ENCODE measurements at places on chromosomes 6 and 20.

GRCh38 chr6:101397199-101397598 is 3.7 kb downstream of the GRIK2 start:
- DNase-seq = no peak

GRCh38 chr20:43752051-43752360 is 25.2 kb upstream of the GTSF1L start:
- DNase-seq = no peak

- no peak for DNase-seq
Observed at GRCh38 chr6:137216106-137216505, 3.1 kb downstream of the IFNGR1 start.

- no peak for DNase-seq
Observed at GRCh38 chr20:8330319-8330784, 198.3 kb downstream of the PLCB1 start.

DNA sequence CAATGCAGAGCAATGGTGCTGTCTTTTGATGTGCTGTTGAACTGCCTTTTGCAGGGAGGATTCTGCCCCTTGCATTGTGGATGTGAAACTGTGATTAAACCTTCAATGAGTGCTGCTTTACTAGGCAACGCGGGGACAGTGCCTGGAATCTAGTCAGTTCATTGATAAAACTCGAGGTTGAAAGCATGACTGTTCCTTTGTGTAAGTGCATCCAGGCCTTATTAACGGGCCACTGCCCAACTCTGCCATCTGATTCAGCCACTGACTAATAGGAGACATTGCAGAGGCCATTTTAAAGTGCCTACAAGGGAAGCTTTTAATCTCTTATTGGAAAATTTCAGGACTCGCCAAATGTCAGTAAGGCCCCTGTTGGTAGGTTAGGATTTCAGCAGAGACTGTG is 49.3 kb downstream of the SLC35F1 start:
- no peak for DNase-seq

DNA sequence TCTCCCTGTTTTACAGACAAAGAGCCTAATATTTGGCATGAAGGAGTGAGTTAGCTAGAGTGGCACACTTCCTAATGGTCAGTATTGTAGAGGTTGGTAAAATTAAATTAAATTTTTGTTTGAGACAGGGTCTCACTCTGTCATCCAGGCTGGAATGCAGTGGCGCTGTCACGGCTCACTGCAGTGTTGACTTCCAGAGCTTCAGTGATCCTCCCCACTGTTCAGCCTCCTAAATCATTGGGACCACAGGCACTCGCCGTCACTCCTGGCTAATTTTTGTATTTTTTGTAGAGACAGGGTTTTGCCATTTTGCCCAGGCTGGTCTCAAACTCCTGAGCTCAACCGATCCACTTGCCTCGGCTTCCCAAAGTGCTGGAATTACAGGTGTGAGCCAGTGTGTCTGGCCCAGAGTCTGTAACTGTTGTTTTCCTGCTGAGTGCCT is 70.9 kb downstream of the SCAND1 start:
- no peak for DNase-seq

- DNase-seq = no peak
Observed at GRCh38 chr6:163814494-163815364, 400.2 kb downstream of the QKI start.

DNA sequence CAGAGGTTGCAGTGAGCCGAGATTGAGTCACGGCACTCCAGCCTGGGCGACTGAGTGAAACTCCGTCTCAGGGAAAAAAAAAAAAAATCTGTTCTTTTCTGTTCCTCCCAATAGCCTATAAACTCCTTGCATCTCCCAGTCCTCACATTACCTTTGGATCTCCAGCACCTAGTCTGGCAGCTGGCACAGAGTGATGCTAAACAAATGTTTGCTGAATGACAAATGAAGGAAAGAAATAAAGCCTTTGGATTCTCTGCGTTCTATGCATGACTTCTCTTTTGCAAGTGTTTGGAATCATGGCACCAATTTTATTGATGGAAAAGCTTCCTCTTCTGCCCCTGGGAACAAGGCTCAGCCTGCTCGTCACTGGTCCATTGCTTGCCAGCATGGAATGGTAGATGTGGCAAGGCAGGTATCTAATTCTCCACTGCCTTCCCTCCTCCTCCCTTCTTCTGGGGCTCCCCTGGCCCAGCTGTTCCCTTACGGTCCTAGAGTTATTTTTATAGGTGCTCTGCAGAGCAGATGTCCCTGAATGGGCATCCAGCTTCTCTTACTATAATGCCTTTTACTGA is 53.6 kb upstream of the FYN start:
- no peak for DNase-seq

GRCh38 chr6:84728602-84729001 is 35.8 kb downstream of the TBX18 start:
- DNase-seq = no peak

GRCh38 chr20:13700761-13701160 is 62.0 kb upstream of the TASP1 start:
- no peak for DNase-seq

- DNase-seq = no peak
Observed at GRCh38 chr6:89385156-89385667, 26.9 kb downstream of the RRAGD start.

DNA sequence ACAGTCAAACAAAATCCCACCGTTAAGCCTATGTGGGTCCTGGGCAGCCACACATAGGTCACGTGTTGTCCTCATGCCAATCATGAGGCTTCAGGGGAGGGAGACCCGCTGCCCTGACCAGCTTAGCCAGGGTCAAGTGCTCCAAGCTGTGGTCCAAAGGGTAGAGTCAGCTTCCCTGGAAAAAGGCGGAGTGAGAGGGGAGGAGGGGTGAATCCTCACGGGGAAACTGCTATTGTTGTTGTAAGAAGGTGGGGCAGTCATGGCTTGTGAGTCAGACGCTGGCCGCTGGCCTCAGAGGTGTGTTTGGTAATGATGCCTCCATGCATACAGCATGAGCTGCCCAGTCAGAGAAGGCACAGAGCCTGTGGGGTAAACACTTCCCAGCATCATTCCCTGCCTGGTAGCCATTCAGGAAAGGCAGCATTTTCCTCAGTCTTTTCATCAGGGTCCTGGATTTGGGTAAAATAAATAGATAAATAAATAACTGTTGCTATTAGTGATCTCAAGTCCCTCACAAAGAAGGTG is 8.7 kb downstream of the CST3 start:
- no peak for DNase-seq

DNA sequence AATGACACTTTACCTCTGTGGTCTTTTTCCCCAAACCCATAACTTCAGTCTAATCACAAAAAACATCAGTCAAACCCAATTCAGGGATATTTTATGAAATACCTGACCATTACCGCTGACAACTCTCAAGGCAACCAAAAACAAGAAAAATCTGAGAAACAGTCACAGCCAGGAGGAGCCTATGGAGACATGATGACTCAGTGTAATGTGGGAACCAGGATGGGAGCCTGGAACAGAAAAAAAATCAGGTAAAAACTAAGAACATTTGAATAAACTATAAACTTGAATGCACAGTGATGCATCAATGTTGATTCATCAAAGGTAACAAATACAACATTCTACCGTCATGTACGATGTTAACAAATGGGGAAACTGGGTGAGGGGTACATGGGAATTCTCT is 84.1 kb upstream of the TSHZ2 start:
- DNase-seq = no peak

DNA sequence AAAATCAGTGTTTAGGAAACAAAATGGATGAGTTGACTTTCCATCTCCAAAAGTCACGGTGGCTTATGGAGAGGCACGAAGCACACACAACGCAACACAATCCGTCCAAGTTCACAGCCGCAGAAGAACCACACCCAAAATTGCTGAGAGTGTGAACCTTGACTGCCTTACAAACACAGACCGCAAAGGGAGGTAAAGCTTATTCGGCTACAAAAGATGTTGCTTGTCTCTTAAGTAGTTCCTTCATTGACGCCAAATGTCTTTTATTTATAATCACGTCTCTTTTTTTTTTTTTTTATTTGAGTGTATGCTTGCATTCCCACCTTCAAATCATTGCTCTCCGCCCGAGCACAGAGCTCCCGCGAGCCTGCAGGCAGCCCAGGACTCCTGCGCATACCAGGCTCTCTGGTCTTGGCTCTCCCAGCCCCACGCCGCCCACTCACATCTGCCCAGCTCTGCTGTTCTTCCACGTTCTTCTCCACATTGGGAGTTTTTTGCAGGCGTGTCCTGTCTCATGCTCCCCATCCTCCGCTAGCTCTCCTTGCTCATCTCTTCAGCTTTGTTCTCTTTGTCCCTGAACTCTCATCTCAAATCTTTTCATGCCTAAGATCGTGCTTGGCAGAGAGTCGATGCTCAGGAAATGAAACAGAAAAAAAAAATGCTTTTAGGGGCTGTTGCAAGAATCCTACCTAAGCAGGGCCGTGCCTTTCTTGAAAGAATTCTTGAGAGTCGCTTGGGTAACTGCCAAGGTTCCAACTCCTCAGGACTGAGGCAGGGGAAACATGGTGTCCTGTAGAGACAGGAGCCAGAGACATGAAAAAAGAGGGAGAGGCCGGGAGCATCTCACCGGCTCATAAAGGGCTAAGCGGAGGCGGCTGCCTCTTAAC is 25.8 kb downstream of the LY86 start:
- no peak for DNase-seq

DNA sequence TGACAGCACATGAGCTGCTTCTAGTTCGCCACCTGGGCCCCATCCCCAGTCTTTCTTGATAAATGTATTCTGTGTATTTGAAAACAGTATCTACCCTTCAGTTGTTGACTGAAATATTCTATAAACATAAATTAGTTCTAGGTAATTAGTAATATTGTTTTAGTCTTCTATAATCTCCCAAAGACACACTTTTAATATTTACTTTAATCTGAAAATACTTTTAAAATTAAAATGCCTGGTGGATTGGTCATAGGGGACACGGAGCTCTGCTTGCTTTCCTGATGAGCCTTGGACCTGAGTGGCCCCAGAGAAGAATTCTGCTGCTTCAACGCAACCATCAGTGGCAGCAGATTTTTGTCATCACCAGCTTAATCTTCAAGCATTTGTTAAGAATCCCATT is 234.5 kb downstream of the THBS2 start:
- no peak for DNase-seq

DNA sequence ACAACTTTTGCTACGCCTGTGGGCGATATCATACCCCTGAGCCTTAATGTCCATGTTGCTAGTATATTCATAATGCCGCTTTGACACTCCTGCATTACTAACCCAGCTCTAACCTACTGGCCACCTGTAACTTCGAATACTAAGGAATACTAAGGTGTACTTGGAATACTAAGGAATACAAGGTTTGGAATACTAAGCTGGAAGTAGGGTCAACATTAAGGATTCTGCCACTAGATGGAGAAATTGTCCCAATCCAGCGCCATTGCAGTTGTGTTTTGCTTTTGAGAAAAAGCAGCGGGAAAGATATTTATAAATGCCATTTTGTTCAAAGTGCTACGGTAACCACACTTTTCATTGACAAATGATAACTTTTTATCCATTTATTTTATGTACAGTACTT is 10.7 kb downstream of the TBXT start:
- no peak for DNase-seq

DNA sequence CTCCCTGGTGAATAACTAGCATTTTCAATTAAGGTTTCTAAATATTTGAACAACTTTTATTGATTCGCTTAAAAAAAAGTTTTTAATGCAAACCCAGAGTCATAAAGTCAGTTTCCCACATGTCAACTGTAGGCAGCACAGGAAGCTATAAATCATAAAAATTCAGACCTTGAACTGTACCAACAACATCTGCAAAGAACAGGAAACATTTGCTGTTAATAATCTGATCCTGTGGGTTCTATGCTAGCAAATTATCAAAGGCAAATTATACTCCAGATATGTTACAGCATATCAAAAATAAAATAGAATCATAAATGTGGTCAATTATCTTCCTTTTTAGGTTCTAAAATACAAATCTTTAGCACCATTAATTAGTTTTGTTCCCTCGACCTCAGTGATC is 16.6 kb upstream of the MAP7 start:
- DNase-seq = no peak

- DNase-seq = no peak
Observed at GRCh38 chr20:60695226-60696000, 556.6 kb upstream of the CDH4 start.

GRCh38 chr6:119436583-119436982 is 87.0 kb upstream of the MAN1A1 start:
- no peak for DNase-seq

- DNase-seq = no peak
Observed at GRCh38 chr20:46970937-46971630, 76.4 kb downstream of the EYA2 start.

GRCh38 chr6:9581155-9581554 is 833.7 kb downstream of the TFAP2A start:
- DNase-seq = no peak

GRCh38 chr6:164665328-164665727 is 644.1 kb downstream of the C6orf118 start:
- no peak for DNase-seq

GRCh38 chr6:132812255-132812732 is 2.1 kb upstream of the RPS12 start:
- DNase-seq = no peak

- no peak for DNase-seq
Observed at GRCh38 chr6:46918806-46919205, 2.9 kb downstream of the ADGRF5 start.

- DNase-seq = no peak
Observed at GRCh38 chr6:5172897-5173474, 87.8 kb downstream of the LYRM4 start.

GRCh38 chr20:21719592-21720214 is 14.2 kb downstream of the PAX1 start:
- DNase-seq = no peak

DNA sequence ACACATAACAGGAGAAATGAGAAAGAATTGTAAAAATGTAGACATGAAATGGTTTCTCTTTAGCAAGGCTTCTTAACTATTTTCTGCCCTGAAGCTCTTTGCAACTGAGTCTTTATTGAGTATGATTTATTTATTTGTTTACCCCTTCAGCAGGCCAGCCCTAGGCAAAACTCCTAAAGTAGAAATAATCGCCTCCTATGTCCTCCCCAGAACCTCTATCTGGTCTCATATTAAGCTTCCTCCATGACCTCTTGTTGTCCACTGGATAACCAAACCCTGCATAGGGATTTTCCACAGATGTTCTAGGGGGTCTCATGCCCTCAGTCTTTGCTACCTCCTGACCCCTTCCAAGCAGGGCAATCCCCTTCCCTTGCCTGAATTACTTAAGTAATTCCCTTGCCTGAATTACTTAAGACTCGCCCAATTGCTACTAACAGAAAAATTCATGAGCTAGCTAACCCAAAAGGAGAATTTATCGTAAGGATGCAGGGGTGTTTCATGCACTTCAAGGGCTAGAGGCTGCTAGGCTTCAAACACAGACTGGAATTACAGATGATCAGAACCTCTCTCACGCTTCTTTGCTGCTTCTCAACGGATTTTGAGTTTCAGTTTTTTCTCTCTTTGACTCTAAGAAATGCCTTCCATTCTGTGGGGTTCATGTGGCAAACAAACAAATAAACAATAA is 425.9 kb upstream of the RNF217 start:
- DNase-seq = no peak
